ENCODE measurements at places on chromosomes 5 and 9. TPM values are rescaled to one million over a fixed set of nuclear protein-coding genes. Genes with fewer than 3 reads are reported as not detected.

- DNase-seq: no peak
Measured at GRCh38 chr5:31754741-31755675, 116.1 kb downstream of the PDZD2 start.

DNA sequence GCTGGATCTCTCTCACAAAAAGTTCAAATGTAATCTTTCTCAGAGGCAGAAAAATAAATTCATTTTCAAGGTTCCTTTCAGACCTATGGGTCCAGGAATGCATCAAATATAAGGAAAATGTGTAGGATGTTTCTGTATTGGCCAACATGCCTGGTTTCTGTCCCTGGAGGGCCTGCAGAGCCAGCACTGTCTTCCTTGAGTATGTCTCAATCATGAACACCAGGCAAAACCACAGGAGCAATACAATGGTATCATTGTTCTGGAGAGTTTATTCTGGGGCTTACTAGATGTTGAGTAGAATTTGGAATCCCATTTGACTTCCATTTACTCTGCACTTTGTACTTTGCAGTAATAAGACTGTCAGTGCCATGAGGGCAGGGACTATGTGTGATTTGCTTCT lies 23.5 kb downstream of the INSYN2B start:
- DNase-seq: no peak

- DNase-seq: no peak
Measured at GRCh38 chr5:124825250-124825982, 79.0 kb upstream of the ZNF608 start.

GRCh38 chr5:101206534-101206933 lies 303.5 kb upstream of the ST8SIA4 start:
- DNase-seq: no peak

GRCh38 chr5:98308231-98308630 lies 465.2 kb upstream of the RGMB start:
- DNase-seq: no peak

The GPR150 gene
- total RNA-seq: 0.18 TPM

Measured in CD8-positive, alpha-beta memory T cell (primary cell).